Stimulated activated CD8-positive, alpha-beta memory T cell treated with anti-CD3 and anti-CD28 coated beads, Interleukin-2, amount 100 ng/mL, for 1 hour (primary cell): ENCODE measurements at places on chromosomes 2 and 18.

GRCh38 chr2:48890454-48891131, 135.1 kb upstream of the LHCGR start:
- no peak for DNase-seq

GRCh38 chr2:5175231-5175630, 517.0 kb upstream of the SOX11 start:
- no peak for DNase-seq

DNA sequence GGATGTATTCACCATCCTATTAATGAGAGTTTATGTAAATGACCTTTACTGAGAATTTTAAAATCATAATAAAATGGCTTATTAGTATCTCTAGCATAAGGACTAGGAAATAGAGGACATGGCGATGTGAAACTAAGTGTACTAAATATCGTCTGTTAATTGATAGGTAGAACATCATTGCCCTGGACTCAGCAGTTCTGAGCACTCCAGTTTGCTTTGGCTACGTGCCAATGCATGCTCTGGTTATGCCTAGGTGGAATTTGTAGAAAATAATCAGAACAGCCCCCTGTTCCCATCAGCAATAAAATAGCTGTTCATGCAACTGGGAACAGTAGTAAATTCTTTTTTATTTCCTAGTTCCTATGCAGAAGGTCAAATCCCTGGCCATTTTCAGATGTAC, 247.8 kb downstream of the DOK6 start:
- no peak for DNase-seq

DNA sequence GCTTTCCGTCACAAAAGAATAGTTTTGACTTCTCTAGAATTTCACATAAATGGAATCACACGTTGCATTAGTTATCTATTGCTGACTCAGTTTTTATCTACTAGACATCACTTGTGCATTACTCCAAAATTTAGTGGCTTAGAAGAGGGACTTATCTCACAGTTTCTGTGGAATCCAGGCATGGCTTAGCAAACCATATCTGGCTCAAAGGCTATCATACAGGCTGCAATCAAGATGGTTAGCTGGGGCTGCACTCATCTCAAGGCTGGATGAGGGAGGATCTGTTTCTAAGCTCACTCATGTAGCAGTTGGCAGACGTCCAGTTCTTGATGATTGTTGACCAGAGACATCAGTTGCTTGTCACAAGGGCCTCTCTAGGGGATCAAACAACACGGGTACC, 6.6 kb upstream of the DSC3 start:
- no peak for DNase-seq
